ENCODE measurements at places on chromosomes 16 and 17. TPM values are rescaled to one million over a fixed set of nuclear protein-coding genes. Genes with fewer than 3 reads are reported as not detected.
A peak's percentile ranks its signal among the peaks of the same experiment; 100 is the strongest.

Gene ANKS3
- total RNA-seq: 20.6 TPM

Gene KRTAP2-2
- total RNA-seq: not detected

Gene TBX2
- 122 TPM for total RNA-seq

Gene UTS2R
- total RNA-seq: not detected

Gene TP53TG3F
- not detected for total RNA-seq

Gene KRTAP4-2
- not detected for total RNA-seq

Gene SPNS2
- total RNA-seq: 67.0 TPM

Gene KRTAP4-4
- total RNA-seq: not detected

Gene SPATA32
- not detected for total RNA-seq

Gene SLFN11
- 75.7 TPM for total RNA-seq

Gene MVD
- 104 TPM for total RNA-seq

Gene NUDT21
- total RNA-seq: 77.2 TPM

- DNase-seq: no peak
Measured at GRCh38 chr17:46063241-46063640, 64.2 kb downstream of the STH start.

- no peak for DNase-seq
Measured at GRCh38 chr16:79136955-79137354, 463.6 kb downstream of the MAF start.

DNA sequence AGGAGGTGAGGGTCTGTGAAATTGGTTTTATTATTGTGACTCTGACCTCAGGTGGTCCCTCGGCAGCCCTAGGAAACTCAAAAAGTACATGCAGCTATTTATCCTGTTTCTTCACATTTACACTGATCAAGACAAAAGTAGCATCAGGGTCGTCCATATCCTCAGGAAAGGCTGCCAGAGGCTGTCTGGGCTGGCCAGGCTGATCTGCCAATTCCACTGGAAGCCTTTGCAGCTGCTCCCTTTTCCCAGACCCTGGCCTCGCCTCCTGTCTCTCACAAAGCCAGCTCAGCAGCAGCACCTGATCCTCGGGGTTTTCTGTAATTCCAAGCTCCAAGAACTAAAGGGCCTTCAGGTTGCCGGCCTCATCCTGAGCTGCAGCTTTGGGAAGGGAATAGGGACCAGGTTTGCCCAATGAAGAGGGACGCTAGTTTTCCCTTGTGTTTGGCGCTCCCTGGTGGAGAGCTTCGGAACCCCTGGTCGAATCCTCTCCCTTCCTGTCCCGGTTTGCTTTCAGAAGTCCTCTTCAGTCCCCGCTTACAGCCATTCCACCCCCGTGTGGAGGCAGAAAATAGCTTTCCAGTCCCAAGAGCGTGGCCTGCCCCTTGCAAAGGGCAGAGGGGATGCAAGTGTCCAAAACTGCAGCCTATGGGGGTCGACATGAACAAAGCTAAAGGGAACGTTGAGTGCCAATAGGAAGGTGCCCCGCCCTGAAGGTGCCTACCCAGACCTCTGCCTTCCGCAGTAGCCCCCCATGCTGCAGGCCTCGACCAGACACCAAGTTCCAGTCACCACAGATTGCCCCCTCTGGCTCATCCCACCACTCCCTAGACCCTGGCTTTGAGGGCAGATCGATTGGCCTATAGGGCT is 13.4 kb downstream of the MFSD6L start:
- peak; percentile 88 for DNase-seq

- DNase-seq: no peak
Measured at GRCh38 chr16:77897831-77898605, 109.7 kb downstream of the VAT1L start.

DNA sequence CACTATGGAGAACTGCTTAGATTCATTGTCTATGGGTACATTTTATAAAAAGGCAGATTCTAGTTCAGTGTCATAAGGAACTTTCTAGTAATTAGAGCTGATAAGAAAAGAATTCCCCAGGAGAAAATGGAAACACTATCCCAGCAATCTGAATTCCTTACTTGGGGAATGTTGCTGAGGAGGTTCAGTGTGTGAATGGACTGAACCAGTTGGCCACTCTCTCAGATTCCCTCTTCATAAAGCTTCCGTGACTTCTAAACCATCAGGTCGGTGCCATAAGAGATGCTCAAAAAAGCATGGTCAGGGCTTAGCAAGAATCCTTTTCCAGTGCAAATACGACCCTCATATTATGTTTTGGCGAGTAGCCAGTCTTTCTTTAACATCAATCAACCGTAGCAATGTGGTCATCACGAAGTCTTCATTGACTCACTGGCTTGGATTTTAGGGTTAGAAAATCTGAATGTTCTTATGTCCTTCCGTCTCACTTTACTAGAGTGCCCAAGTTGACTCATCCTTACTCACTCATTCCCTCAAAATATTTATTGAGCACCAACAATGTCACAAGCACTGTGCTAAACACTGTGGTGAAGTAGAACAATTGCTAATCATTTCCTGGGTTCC is 102.7 kb upstream of the HLF start:
- no peak for DNase-seq

DNA sequence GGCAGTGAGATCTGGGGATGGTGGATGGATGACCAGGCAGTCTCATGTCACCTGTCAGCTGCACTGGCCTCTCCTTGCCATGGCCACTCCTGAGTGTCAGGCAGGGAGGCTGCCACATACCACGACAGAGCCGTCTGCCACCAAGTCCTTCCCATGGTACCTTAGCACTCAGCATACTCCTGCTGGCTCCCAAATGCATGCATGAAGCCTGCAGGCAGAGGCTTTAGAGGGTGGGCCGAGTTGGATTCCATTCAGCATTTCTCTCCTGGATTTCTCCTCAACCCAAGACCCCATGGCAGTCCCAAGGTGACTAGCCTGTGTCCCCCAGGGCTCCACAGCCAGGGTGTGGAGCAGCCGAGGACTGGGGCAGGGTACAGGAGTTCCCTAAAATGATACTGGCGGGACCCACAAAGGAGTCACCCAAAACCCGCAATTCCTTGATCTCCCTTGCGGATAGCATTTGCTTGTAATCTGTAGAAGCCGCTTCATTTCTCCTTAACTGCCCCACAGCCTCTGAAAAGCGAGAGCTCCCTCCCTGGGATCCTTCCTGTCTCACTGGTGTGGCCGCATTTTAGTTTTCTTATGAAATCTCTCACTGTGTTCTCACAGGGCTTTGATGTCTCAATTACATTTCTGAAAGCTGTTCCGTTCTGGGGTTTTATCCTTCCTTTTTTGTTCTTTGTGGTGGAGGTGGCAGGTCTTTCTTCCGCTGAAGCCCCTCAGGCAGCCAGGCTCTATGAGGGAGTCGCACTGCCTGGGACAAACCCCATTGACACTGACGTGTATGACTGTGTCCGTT is 141.4 kb downstream of the SOCS1 start:
- no peak for DNase-seq

GRCh38 chr16:27993587-27993986 is 69.9 kb downstream of the GSG1L start:
- no peak for DNase-seq

DNA sequence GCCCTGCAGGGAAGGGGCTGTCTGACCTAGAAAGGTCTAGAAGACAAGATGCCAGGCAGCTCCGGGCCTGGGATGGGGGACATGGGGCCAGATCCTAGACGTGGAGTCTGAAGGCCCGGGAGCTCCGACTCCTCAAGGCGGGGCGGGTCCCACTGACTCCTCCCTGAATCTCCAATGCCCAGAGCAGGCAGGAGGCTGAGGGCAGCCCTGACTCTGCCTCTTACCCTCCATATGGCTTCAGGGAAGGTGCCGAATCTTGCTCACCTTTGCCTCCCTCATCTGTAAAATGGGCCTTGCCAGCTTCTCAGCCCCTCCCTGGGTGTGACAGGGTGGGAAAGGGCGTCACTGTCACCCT is 14.8 kb downstream of the VASN start:
- no peak for DNase-seq

GRCh38 chr17:7572338-7572587 is 7.2 kb upstream of the CD68 start:
- DNase-seq: no peak

DNA sequence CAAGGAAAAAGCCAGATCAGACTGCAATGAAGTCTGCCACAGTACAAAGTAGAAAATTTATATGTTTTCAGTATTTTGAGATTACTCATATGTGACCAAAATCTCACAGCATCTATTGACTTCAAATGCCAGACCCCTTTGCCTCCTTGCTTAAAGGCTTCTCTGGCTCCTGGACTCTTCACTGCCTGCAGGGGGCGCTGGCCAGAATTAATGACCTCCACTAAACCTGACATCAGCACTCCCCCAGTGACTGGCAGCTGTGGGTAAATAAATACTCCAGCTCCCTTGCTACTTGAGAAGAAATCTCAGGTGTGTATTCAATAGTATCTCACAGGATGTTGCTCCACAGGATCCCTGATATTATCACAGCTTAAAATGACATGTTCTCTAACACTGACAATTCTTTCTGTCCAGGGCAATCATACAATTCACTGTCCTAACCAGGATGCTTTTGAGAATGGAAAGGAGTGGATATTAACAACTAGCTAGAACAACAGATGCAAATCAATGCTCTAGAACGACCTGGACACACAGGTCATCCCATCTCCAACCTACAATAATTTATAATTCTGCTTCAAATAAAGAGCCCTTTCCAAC is 4.0 kb downstream of the BECN1 start:
- DNase-seq: peak; percentile 74

DNA sequence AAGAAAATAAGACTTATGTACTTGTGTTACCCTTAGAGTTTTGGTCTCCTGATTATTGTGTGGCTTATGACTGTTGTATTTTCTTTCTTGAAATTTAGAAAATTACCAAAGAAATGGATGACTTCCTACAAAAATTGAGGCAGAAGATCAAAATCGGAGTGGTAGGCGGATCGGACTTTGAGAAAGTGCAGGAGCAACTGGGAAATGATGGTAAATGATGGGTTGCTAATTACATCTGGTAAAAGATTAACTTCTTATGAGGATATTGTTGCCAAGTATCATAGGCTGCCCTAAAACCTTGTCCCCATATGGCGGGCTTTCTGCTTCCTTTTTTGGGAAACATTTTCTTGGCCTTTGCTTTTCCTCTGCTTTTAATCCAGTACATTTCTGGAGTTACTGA is 4.1 kb downstream of the PMM2 start:
- DNase-seq: no peak

GRCh38 chr16:2023092-2024031 is 3.3 kb upstream of the NHERF2 start:
- peak; percentile 96 for DNase-seq

- DNase-seq: no peak
Measured at GRCh38 chr17:2271985-2272702, 31.4 kb downstream of the SMG6 start.

DNA sequence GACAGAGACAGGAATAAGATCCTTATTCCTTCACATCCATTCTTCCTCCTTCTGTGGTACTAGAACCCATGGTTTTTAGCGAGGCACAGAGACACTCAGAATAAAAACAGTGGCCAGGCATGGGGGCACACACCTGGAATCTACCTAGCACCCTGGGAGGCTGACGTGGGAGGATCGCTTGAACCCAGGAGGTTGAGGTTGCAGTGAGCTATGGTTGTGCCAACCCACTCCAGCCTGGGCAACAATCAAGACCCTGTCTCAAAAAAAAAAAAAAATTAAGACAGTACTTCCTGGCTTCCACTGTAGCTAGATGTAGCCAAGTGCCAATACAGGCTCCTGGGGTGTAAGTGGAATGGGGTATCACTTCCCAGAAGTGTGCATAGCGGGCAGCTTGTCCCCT is 7.4 kb upstream of the SPNS1 start:
- no peak for DNase-seq

DNA sequence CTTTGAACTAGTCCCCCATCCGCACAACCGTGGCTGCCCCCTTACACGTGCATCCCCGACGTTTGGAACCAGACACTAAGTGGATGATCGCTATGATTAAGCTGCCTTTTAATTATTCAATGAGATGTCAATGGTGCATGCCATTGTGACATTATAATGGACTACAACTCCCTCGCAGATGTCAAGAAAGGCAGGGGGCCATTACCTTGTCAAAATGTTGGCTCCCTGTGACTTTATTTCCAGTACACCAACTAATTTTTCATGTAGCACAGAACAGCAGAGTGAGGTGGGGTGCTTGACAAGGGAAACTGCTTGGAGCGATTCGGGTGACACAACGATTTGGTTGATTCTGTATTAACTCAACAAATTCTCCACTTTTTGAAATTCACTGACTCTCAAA is 26.5 kb downstream of the ASIC2 start:
- no peak for DNase-seq

- no peak for DNase-seq
Measured at GRCh38 chr16:60241671-60242070, 1507.6 kb upstream of the GOT2 start.

GRCh38 chr17:21288571-21289017 is 4.1 kb downstream of the MAP2K3 start:
- no peak for DNase-seq

DNA sequence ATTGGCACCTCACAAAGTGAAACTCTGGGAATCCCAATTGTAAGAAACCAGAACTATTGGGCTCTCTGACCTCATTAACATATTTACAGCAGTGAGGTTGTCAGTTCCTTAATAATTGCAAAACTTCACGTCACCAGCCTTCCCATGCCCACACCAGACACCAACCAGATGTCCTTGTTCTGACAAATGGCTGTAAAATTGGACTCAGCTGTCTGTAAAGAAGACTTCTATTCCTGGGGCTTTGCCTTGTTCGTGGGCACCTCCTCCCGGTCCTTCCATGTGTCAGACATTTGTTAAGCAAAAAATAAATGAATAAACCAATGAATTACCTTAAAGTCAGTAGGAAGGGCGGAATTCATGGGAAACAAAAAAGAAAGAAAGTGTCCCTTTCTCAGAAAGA is 284.3 kb upstream of the CDH11 start:
- DNase-seq: no peak

DNA sequence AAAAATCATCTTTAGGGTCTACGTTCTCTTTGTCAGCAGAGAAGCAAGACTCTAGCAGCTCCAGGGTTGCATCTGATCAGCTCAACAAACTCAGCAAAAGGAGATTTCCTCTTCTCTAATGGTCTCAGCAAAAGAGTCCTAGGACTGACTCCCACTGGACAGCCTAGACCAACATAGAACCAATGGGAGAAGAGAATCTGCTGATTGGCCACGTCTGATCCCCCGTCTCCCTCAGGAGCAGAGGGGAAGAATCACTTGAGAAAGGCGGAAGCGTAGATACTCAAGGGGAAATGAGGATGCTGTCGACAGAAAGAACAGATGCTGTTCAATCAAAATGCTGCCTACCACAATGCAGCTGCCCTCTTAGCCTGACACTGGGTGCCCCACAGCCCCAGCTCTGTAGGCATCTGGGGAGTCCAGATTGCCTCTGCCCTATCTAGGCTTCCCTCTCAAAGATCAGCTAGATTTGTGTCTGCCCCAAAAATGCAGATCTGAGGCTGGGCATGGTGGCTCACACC is 31.5 kb upstream of the EMP2 start:
- no peak for DNase-seq

- no peak for DNase-seq
Measured at GRCh38 chr16:11408216-11408615, 63.0 kb downstream of the RMI2 start.

DNA sequence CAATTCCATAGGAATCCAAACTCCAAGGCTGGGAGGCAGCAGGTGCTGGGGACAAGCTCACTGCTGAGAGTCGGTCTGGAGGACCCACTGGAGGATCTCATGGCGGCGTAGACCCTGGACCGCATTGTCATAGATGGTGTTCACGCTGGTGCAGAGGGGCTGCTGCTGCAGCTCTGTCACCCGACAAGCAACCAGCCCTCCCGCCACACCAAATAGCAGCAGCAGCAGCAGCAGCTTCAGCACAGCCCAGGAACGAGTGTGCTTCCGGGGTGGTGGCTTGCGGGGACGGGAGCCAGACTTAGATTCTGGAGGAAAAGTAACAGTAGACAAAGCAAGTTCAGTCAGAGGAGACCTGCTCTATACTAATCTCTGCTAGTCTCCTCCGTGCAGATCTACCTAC is 9.9 kb downstream of the EME1 start:
- no peak for DNase-seq

Measured in upper lobe of right lung (tissue), 1 donor.